ENCODE measurements at places on chromosomes 11 and 22. TPM values are rescaled to one million over a fixed set of nuclear protein-coding genes. Genes with fewer than 3 reads are reported as not detected.
A peak's percentile ranks its signal among the peaks of the same experiment; 100 is the strongest.

PNPLA3 gene
- total RNA-seq: 6.1 TPM

DNAL4 gene
- total RNA-seq: 17.3 TPM

GRCh38 chr11:69232821-69233743, 60.9 kb upstream of the MYEOV start:
- H3K27me3 ChIP-seq: peaks cover 20% of the 10 kb centered on the region
- H3K4me1 ChIP-seq: no peaks in the 10 kb centered on the region
- H3K36me3 ChIP-seq: no peaks in the 10 kb centered on the region
- H3K27ac ChIP-seq: no peak overlapping the region
- no peak for DNase-seq
- H3K4me3 ChIP-seq: no peak overlapping the region

GRCh38 chr11:125300791-125301218, 136.3 kb downstream of the PKNOX2 start:
- H3K27me3 ChIP-seq: peaks cover 2% of the 10 kb centered on the region
- H3K27ac ChIP-seq: no peak overlapping the region
- peaks cover 45% of the 10 kb centered on the region for H3K4me1 ChIP-seq
- no peaks in the 10 kb centered on the region for H3K36me3 ChIP-seq

GRCh38 chr11:111298413-111299100, at the start of gene POU2AF3:
POU2AF3 (plus strand) TSS chr11:111298546; CDS start chr11:111298582, 36 bp downstream.
- DNase-seq: peak; percentile 31
- peaks cover 2% of the 10 kb centered on the region for H3K36me3 ChIP-seq
- H3K27me3 ChIP-seq: peaks cover 39% of the 10 kb centered on the region
- H3K4me3 ChIP-seq: peak within 1 kb of the TSS; percentile 73

- peaks cover 5% of the 10 kb centered on the region for H3K27me3 ChIP-seq
- H3K4me1 ChIP-seq: no peaks in the 10 kb centered on the region
- no peak for DNase-seq
- H3K36me3 ChIP-seq: no peaks in the 10 kb centered on the region
- H3K4me3 ChIP-seq: no peak overlapping the region
- no peak overlapping the region for H3K27ac ChIP-seq
These were observed 603.9 kb upstream of the CADM1 start for GRCh38 chr11:116108161-116108560.

DNA sequence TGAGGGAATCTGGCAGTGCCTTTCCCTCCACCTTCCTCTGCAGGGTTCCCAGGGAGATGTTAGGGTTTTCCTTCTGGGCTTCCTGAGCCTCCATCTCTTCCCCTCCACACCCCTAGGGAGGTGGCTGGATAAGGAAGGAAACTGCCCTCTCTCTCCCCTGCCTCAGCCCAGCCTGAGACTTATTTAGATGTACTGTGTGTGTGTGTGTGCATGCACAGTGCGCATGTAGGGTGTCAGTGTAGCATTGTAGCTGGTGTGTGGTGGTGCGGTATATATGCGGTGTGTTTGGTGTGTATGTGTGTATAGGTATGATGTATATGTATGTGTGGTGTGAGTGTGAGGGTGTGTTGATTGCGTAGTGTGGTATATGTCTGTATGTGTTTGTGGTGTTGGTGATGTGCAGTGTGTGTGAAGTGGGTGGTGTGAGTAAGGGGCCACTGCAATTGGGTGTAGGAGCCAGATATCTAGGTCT, 1.5 kb downstream of the FXYD6 start:
- H3K27ac ChIP-seq: peak overlapping the region; percentile 1
- H3K4me1 ChIP-seq: peaks cover 56% of the 10 kb centered on the region
- H3K36me3 ChIP-seq: no peaks in the 10 kb centered on the region
- peak overlapping the region; percentile 92 for H3K4me3 ChIP-seq
- H3K27me3 ChIP-seq: peaks cover 23% of the 10 kb centered on the region

DNA sequence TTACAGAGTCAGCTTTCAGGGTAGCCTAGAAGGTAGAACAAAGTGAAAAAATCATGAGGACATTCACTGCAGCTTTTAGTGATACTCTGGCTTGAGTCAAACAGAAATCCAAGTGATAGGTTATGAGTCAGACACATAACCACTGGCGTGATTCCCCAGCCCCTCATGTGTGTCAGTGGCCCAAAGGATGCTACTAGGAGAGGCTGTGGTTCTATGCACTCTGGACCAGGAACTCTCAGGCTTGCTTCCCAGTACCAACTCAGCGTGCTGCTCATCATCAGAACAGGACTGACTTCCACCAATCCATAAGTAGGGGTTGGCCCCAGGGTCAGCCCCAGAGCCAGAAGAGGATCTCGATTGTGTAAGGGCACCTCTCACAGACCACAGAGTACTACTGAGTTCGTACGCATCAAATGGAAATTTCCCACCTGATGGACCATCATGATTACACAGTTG, 116.8 kb downstream of the MED15 start:
- H3K4me1 ChIP-seq: no peaks in the 10 kb centered on the region
- H3K36me3 ChIP-seq: no peaks in the 10 kb centered on the region
- no peak overlapping the region for H3K4me3 ChIP-seq
- H3K27ac ChIP-seq: no peak overlapping the region
- no peak for DNase-seq

- H3K4me1 ChIP-seq: peaks cover 3% of the 10 kb centered on the region
- no peak overlapping the region for H3K27ac ChIP-seq
- no peak for DNase-seq
- no peak overlapping the region for H3K4me3 ChIP-seq
- H3K27me3 ChIP-seq: no peaks in the 10 kb centered on the region
These were observed 55.0 kb downstream of the BRD1 start for GRCh38 chr22:49772692-49773091.

- no peaks in the 10 kb centered on the region for H3K27me3 ChIP-seq
- H3K4me1 ChIP-seq: peaks cover 58% of the 10 kb centered on the region
- H3K27ac ChIP-seq: peak overlapping the region; percentile 65
- H3K36me3 ChIP-seq: no peaks in the 10 kb centered on the region
- peak; percentile 78 for DNase-seq
These were observed 87.4 kb upstream of the ARHGAP32 start for GRCh38 chr11:129279326-129280026.
